ENCODE measurements at places on chromosomes 3 and 15.

- no peak for DNase-seq
Observed at GRCh38 chr15:70242951-70243685, 145.4 kb upstream of the TLE3 start.

- DNase-seq: no peak
Observed at GRCh38 chr3:65927576-65927975, 111.1 kb downstream of the MAGI1 start.

DNA sequence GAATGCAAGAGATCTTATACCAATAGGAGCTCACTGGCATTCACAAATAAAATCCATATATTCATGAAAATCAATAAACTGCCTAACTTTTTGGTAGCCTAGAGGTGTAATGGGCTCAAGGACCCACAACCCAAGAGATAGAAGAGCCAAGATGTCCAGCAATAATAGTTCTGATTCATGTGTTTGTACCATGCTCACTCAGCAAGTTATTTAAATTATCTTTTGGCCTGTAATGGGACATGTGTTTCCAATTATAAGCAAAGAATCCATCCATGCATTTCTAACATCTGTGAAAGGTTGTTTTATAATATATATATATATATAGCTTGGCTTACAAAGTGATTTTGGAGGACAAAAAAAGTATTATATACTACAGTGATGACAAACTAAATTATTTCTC lies 29.7 kb upstream of the SHC4 start:
- no peak for DNase-seq

GRCh38 chr3:124489506-124489905 lies 240.7 kb upstream of the UMPS start:
- DNase-seq: no peak

DNA sequence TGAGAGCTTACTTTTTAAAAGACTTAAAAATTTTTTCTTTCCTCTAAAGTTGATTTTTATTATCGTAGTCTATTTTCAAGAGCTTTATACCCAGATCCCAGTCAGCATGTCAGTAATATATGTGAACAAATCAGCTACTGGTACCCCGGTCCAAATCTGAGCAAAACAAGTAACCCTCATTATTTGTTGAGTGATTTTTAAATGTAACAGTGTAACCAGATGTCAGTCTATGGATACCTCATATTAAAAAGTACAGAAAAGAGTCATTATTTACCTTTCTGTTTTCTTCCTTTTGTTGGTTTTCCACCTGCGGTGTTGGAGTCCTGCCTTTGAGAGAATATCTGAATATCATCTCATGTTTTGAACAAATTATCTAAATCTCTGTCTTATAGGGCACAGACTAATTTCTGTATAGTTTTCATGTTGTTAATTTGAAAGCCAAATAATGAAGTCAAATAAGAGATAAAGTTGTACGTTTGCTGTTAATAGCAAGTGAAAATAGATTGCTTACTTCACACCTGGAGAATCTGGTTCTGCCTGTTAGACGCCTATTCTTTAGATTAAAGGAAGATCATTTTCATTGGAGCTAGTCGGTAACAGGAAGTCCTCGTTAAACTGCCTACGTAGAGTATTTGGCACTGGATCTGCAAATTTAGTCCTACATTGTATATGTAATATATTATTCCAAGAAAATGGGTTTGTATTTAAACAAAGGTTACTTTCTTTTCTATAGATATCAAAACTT lies at the start of gene STX19:
Gene STX19 (minus strand): TSS at position 505 of the 745 bp plus-strand sequence. CDS start 13,328 bp downstream, outside the sequence.
- no peak for DNase-seq

DNA sequence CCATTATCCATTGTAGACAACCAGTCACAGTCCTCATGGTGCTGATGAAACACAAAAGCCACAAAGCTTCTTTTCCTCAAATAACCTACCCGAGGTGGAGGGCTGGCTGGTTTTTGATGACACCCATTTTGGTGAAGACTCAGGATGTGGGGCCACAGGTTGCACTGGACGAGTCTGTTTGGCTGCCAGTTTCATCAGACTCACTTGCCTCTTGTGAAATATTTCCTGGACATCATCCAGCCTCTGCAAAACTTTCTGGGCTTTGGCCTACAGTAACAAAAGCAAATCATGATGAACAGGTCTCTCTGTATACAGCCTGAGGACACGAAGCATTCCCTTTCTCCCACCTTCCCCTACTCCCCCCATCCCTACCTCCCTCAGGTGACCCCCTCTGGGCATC lies 42.2 kb downstream of the B3GNT5 start:
- no peak for DNase-seq

DNA sequence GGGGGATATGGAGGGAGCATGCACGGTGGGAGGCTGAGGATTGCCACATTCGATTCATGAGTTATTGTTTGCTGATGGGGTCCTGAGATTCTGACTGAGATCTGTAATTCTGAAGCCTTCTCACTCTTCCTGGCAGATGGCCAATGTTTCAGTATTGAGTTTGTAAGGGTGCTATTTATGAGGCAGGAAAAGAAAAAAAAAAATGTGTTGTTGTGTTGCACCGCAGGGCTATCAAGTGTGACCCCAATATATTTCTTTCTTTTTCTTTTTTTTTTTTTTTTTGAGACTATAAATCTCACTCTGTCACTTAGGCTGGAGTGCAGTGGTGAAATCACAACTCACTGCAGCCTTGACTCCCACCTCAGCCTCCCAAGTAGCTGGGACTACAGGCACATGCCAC lies 3.2 kb upstream of the SENP2 start:
- DNase-seq: no peak

GRCh38 chr3:107981471-107982111 lies 109.2 kb downstream of the CD47 start:
- no peak for DNase-seq
